GM12891 (cell line): ENCODE measurements at places on chromosomes 2 and 18.

- no peak for DNase-seq
Observed at GRCh38 chr18:14942275-14942674, 194.3 kb downstream of the ANKRD30B start.

GRCh38 chr2:36485521-36485920 is 112.4 kb downstream of the FEZ2 start:
- no peak for DNase-seq

DNA sequence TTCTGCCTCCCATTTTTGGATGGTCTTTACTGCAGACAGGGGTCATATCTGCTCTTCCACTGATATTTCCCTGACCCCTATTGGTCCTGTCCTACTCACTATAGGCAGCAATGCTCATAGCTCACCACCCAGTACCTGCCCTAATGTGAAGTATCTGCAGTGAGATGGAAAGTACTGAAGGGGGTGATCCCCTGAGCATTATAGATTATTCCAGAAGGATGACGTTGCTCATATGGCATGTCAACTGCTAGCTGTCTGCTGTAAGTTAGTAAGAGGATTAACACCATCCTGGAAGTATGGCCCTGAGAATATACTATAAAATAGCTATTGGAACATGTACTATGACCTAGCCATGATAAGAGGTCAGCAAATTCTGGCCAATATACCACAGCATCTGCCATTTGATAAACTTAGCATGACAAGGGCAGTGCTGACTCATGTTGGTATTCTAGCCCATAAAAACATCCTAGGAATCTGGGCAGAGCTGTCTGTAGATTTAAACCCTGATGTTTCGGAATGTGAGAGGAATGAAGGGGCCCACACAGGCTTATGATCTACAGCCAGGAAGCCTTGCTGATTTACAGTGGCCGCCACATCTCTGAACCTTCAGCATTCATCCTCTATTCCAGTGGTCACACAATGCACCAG is 451.4 kb downstream of the TNS1 start:
- DNase-seq: no peak

DNA sequence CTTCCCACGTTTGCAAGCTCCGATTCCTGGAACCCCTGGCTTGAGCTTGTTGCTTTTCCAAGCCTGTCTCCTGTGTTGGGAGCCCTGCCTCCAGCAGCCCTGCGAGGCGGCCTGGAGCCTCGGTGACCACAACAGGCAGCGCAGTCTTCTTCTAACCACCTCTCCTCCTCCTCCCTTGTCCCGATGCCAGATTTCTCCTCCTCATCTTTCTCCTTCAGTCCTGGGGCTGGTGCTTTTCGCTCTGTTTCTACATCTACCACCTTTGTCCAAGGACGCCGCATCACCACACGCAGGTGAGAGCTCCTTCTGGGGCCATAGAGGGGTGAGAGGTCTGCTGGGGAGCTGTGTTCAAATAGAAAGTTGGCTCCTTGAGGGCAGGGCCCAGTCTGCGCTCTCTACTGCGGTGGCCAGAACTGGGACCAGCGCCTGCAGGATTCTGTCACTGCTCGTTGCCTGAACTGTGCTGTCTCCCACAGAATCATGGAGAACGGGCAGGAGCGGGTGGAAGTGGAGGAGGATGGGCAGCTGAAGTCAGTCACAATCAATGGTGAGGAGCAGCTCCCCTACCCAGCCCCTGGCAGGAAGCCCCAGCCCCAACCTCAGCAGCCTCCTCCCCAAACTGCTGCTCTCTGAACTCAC is 3.9 kb downstream of the DNAJB2 start:
- DNase-seq: no peak

GRCh38 chr2:22076454-22076853 is 952.7 kb downstream of the TDRD15 start:
- DNase-seq: no peak
